Globus pallidus (tissue), 1 donor: ENCODE measurements at places on chromosomes 1 and 21.

- DNase-seq, result no peak
Measured at GRCh38 chr1:82269431-82269830, 468.7 kb downstream of the ADGRL2 start.

GRCh38 chr1:151892190-151892589 lies 17.1 kb downstream of the THEM4 start:
- no peak for DNase-seq

DNA sequence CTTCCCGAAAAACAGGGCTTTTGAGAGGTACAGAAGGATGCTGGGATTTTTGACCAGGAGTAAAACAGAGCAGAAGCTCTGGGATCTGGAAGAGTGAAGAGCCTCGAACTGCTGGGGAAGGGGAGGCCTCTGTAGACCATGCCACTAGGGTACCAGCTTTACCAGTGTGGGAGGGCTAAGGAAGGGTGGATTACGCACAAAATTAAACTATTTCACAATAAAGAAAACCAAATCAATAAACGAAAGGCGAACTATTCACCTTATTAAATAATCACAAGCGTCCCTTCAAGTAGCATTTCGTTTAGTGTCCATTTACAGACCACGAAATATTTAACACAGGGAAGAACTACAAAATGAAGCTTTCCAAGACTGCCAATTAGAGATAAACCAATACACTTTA lies 723 bp downstream of the CZIB start:
- no peak for DNase-seq

GRCh38 chr1:196409586-196409985 lies 198.7 kb downstream of the KCNT2 start:
- no peak for DNase-seq

- DNase-seq, result no peak
Measured at GRCh38 chr1:16019644-16020277, 1.9 kb upstream of the HSPB7 start.
